Adipocyte (in vitro differentiated cells): ENCODE measurements at places on chromosomes 2 and 18.

GRCh38 chr2:239433777-239434403 is 33.1 kb upstream of the HDAC4 start:
- no peak for DNase-seq

GRCh38 chr2:100895934-100896685 is 76.2 kb downstream of the NPAS2 start:
- no peak for DNase-seq

GRCh38 chr2:16327326-16327725 is 338.3 kb downstream of the CYRIA start:
- DNase-seq: no peak

DNA sequence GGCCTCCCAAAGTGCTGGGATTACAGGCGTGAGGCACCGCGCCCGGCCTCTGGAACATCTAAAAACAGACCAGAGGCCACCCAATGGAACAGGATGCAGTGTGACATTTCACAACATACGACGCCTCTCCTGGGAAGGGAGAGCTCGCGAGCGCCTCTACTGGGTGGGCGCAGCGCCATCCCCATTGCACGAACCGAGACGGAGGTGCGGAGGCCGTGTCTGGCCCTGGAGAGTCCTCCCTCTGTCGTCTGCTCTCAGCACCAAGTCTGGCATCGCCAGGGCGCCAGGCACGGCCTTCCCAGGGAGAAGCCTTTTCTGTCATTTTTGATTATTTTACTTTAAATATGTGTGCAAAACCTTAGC is 9.4 kb upstream of the GBX2 start:
- DNase-seq: peak; percentile 33

DNA sequence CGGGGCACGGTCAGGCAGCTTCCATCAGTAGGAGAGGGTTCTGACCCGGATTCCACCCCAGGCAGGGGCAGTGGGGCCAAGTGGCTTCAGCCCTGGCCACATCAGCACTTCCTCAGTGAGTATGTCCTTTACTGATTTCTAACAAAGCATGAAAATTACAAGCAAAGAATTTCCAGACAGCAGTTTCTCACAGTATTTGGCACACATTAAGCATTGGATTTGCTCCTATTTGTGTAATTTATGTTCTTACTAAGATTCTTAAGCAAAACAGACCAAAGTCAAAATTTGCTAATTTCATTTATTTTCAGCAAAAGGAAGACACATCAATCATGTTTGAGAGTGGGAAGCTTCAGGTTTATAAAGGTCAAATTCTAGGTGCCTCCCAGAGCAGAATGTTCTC is 73.3 kb upstream of the NFATC1 start:
- peak; percentile 25 for DNase-seq
